Right hindlimb (tissue), 1 donor: ENCODE measurements at places on chromosomes 16 and 17.

GRCh38 chr16:54031107-54031760, 255.4 kb downstream of the IRX3 start:
- DNase-seq, result no peak

DNA sequence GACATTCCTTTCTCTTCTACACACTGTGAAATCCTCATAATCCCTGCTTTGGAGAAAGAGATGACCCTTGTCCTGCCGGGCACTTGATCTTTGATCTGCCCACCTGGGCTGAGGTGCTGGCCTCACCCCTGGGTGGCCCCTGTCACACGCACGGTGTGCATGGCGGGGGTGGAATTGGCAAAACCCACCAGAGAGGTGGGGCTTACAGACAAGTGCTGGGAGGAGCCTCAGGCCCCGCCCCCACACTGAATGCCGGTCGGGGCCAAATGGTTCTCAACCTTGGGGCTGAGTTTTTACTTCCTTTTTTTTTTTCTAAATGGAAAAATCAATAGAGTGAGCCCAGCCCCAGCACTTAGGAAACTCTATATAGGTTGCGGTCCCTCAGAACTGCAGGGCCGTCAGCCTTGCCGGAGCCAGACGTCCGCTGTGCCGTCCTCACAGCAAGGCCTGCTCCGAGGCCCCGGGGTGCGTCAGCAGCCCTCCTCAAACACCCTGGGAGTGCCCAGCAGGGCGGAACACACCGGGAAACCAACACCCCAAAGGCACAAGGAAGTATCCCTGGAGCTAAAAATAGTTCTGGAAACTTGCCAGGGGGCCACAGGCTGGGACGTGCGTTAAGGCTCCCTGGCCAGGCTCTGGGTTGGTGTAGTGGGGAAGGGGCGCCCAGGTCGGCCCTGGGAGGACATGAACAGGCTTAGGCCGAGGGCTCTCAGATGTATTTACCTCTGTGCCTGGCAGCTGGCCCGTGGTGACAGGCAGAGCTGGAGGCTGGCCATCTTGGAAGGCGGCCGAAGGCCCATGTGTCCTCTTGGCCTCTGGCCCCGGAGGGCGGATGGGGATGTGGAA, 11.0 kb downstream of the GPRC5C start:
- DNase-seq, result peak; percentile 81

GRCh38 chr16:86523166-86523740, 12.9 kb downstream of the FOXF1 start:
- DNase-seq, result no peak

GRCh38 chr16:11560701-11561453, 25.8 kb downstream of the LITAF start:
- DNase-seq, result peak; percentile 53

GRCh38 chr16:84072014-84072413, 29.4 kb upstream of the SLC38A8 start:
- DNase-seq, result no peak

DNA sequence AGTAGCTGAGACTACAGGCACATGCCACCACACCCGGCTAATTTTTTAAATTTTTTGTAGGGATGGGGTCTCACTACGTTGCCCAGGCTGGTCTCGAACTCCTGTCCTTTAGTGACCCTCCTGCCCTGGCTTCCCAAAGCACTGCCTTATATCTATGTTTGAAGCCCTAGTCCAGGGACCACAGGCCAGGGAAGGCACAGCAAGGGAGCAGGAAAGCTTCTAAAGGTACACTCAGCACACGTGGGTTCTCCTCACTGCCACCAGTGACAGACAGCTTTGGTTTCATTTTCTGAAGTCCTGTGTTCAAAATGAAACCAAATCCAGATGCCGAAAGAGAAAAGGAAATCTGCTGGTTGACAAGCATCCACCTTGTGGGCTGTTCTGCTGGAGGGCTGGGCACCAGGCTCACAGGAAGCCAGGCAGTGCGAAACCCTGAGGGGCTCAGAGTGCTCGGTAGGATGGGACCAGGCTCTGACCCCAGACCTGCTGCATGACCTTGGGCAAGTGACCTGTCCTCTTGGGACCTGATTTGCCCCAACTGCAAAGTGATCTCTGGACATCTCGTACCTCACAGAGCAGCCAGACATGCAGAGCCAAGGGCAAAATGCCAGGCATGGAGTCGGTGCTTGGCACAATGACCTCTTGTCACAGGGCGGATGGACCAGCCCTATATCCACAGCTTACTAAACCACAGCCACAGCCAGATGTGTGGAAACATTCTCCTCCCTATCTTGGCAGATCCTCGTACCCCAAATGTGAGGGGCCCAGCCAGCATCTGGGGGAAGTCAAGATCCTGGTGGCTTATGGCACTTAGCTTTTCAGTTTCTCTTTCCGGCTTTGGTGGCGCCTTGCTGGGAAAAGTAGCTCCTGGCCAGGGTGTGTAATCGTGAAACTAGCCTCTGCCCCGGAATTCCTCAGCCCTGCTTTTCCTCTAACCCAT, 2.8 kb upstream of the SOCS1 start:
- peak; percentile 43 for DNase-seq

DNA sequence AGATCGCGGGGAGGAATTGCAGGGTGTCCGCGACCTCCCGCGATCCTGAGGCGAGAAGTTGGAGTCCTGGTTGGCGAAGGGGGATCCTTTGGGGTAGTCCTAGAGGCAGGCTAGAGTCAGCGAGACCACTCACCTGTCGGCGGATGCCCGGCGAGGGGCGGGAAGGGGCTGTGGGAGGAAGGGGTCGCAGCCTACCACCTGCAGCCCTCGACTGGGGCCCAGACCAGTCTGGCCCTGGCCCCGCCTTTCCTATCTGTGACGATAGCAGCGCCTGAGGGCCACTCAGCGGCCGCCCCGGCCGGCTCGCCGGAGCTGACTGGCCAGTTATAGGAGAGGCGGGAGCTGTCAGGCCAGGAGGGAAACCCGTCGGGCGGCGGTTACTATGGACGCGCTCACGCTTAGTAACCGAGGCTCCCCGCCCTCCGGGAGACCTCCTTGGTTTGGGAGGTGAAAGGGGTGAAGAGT, at the start of gene TEKT3:
Gene TEKT3 (minus strand): TSS at position 213 of the 465 bp plus-strand sequence. CDS start 10,012 bp downstream, outside the sequence.
- peak; percentile 89 for DNase-seq

GRCh38 chr16:31033709-31034492, 543 bp downstream of the STX4 start:
- peak; percentile 92 for DNase-seq
